ENCODE measurements at places on chromosomes 12 and 14.

DNA sequence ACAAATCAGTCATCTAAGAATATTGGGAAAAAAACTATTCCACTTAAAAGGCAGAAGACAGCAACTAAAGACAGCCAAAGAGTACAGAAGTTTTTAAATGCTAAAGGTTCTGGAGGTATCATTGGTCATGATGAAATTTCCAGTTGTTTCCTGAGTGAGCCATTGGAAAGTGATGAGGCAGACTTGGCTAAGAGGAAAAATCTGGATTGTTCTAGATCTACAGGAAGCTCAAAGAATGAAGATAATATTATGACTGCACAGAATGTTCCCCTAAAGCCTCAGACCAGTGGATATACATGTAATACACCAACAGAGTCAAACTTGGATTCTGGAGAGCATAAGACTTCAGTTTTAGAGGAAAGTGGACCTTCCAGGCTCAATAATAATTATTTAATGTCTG is 22.8 kb downstream of the GALNT4 start:
- DNase-seq, result no peak

GRCh38 chr12:66662729-66663128 is 16.1 kb downstream of the GRIP1 start:
- no peak for DNase-seq

GRCh38 chr14:75322746-75323145 is 44.1 kb downstream of the FOS start:
- peak; percentile 50 for DNase-seq

GRCh38 chr12:57810450-57810849 is 8.1 kb downstream of the AVIL start:
- no peak for DNase-seq

GRCh38 chr12:25780771-25781170 is 177.7 kb upstream of the RASSF8 start:
- no peak for DNase-seq

DNA sequence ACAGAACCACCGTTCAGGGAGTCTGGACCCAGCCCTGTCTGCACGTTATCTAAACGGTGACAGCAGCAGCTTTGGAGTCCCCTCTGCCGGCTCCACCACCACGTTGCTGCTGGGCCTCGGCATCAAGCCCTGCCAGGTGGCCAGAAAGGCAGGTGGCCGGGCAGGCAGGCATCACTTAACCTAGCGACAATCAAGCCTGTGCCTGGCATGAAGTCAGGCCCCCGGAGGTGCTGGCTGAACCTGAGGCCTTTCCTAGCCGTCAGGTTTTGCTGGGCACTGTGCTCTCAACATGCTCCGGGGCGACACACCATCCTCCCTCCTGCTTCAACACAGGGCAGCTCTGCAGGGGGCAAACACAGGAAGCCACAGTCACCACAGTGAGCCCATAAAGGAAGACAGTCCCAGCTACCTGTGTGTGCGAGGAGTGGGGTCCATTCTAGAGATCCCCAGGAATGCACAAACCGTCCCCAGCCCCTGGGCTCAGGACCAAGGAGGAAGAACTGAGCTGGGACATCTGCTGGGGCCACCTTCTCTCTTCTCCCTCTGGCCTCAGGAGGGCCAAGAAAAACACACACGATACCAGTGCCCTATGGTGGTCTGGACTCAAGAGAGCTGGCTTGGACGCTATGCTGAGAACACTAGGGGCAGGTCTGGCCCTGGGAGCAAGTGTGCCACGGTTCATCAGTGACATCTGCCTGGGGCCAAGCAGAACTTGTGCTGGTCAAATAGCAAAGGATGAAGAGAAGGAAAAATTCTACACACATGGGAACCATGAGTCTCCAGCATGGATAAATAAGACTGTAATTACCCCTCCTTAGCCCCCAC is 44.7 kb downstream of the CCDC88C start:
- no peak for DNase-seq

GRCh38 chr14:103052407-103052806 is 4.9 kb downstream of the CDC42BPB start:
- no peak for DNase-seq
